ENCODE measurements at places on chromosomes 13 and 19. TPM values are rescaled to one million over a fixed set of nuclear protein-coding genes. Genes with fewer than 3 reads are reported as not detected.

Gene KIR3DL2
- total RNA-seq, result not detected

Gene ZNF665
- total RNA-seq, result 1.5 TPM

DNA sequence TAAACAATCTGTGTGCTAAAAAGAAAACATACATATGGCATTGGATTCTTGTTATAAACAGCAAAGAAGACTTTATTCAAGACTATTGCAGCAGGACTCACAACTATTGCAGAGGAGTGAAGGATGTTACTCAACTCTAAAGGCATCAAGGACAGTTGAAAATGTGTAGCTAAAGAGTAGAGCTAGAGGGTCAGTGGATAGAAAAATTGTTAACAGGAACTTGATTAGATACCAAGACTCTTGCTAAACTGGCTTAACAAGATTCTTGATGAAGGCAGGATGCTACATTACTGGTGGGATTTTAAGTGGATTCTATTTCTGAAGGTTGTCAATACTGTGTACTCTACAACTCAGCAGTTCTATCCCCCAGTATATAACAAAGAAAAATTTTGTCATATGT lies 1183.3 kb downstream of the SLITRK1 start:
- H3K27me3 ChIP-seq, result no peaks in the 10 kb centered on the region
- DNase-seq, result no peak
- no peak overlapping the region for H3K27ac ChIP-seq
- no peaks in the 10 kb centered on the region for H3K36me3 ChIP-seq
- no peaks in the 10 kb centered on the region for H3K4me1 ChIP-seq

DNA sequence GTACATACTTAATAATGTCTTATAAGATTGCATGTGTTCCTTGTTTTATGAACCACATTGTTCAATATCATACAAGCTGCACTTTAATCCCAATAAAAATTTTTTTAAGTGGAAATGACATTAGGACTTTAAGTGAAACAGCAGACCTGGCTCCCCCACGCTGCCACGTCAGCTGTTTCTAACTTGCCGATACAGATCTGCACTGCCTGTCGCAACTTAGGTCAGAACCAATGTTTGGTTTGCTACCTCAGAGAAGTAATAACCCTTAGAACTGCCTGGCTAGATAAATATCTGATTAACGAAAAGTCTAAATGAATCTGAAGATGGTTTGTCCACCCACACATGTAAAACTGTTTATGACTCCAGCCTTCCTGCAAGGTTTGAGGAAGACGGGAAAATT lies 327.5 kb upstream of the DACH1 start:
- no peak for DNase-seq
- H3K27ac ChIP-seq, result no peak overlapping the region
- H3K36me3 ChIP-seq, result no peaks in the 10 kb centered on the region
- no peaks in the 10 kb centered on the region for H3K27me3 ChIP-seq
- H3K4me1 ChIP-seq, result no peaks in the 10 kb centered on the region
- H3K4me3 ChIP-seq, result no peak overlapping the region

DNA sequence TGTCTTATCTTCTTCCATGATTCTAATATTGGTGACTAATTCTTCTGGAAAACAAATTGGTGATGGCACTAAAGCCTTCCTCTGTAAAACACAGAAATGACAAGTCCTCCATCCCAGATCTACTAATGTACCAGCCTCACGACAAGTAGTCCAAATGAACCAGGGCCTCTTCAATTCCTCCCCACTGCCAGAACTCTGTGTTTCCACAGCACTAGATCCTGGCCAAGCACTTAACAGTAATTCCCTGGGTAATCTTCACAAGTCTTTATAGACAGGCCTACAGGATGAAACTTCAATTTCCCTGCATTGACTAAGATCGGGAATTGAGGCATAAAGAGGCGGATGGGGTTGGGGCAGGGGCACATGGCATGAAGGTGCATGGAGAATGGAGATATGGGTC lies 52.7 kb downstream of the SIAH3 start:
- no peak for DNase-seq
- no peaks in the 10 kb centered on the region for H3K36me3 ChIP-seq
- H3K27ac ChIP-seq, result no peak overlapping the region

DNA sequence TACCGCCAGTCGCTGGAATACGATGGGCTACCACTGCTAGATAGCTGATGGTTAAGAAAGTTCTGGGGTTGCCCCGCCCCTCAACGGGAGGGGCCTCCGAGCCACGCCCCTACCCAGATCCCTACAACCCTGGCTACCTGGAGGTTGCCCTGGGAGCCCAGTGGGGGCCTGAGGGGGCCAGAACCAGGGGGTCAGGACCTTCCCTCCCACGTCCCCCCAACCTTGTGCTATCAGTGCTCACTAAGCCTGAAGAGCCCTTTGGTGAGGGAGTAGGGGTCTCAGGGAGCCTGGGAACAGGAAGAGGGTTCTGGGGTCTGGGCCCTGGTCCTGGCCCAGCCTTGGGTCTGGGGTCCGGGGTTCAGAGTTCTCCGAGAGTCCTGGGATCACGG lies 8.9 kb downstream of the OCEL1 start:
- no peak for DNase-seq
- peaks cover 32% of the 10 kb centered on the region for H3K36me3 ChIP-seq
- H3K27me3 ChIP-seq, result no peaks in the 10 kb centered on the region
- peaks cover 17% of the 10 kb centered on the region for H3K4me1 ChIP-seq
- peak overlapping the region; percentile 74 for H3K4me3 ChIP-seq

DNA sequence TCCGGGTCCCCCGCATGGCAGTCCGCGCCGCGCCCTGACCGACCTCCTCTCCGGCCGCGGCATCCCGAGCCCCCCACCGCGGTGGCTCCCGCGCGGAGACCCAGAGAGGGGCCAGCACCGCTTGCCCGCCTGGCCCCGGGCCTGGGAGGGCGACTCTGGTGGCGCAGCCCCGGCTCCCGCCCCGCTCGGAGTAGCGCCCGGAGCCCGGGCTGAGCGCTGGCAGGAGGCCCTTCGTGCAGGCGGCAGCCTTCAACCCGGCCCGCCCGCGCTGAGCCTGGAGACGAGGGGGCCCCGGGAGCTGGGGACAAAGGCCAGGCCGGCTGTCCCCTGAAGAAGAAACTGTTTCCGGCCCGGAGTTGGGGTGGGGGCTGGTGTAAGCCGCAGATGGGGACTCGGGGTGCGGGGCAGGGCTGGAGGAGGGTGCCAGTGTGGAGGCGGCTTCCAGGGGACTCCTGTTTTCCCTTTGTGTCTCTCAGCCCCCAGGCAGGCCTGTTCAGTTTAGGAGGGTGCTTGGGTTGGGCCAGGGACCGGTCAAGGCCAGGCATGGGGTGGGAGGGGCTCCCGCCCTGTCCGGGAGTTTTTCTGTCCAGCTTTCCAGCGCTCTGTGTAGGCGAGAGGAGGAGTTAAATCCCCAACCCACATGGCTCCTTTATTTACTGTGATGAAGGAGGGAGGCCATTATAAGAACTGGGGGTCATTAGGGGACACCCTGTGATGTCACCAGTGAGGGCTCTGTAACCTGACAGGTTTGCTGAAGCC lies 935 bp downstream of the LRP3 start:
- peaks cover 5% of the 10 kb centered on the region for H3K36me3 ChIP-seq
- H3K4me1 ChIP-seq, result peaks cover 5% of the 10 kb centered on the region
- no peak for DNase-seq
- peak overlapping the region; percentile 44 for H3K4me3 ChIP-seq
- H3K27me3 ChIP-seq, result no peaks in the 10 kb centered on the region

GRCh38 chr19:53828531-53828930 lies 4.4 kb upstream of the NLRP12 start:
- no peaks in the 10 kb centered on the region for H3K36me3 ChIP-seq
- H3K4me3 ChIP-seq, result no peak overlapping the region
- DNase-seq, result no peak
- no peaks in the 10 kb centered on the region for H3K27me3 ChIP-seq
- no peaks in the 10 kb centered on the region for H3K4me1 ChIP-seq
- no peak overlapping the region for H3K27ac ChIP-seq

DNA sequence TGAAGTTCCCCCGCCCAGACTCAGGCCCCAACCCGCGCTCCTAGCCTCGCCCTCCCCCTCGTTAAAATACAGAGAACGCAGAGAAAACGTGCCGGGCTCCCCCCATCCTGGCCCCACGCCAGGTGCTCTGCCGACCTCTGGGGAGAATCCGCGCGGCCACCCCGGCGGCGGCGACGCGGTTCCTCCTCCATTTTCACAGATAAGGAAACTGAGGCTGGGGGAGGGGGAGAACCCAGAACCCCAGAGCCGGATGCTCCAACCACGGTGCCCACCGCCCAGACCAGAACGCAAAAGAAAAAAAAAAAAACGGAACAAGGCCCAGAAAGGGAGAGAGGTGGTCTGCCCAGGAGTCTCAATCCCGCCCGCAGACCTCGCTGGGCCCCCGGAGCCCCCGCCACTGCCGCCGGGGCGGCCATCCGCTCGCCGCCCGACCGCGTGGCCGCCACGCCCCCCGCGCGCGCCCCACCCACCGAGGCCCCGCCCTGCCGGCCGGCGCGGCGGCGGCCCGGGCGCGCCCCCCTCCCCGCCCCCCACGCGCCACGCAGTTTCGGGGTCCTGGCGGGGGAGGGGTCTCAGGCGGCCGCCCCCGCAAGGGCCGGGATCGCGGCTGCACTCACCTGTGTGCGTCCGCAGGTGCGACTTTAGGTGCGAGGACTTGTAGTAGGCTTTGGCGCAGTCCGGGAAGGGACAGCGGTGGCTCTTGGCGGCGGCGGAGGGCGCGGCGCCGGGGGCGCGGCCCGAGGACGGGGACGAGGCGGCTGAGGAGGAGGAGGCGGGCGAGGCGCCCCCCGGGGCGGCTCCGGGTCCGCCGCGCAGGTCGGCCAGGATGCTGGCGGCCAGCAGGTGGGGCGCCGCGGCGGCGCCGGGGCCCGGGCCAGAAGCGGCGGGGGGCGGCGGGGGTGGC lies 703 bp downstream of the KLF16 start:
- H3K36me3 ChIP-seq, result no peaks in the 10 kb centered on the region
- H3K27me3 ChIP-seq, result no peaks in the 10 kb centered on the region
- no peak for DNase-seq
- H3K27ac ChIP-seq, result peak overlapping the region; percentile 81

DNA sequence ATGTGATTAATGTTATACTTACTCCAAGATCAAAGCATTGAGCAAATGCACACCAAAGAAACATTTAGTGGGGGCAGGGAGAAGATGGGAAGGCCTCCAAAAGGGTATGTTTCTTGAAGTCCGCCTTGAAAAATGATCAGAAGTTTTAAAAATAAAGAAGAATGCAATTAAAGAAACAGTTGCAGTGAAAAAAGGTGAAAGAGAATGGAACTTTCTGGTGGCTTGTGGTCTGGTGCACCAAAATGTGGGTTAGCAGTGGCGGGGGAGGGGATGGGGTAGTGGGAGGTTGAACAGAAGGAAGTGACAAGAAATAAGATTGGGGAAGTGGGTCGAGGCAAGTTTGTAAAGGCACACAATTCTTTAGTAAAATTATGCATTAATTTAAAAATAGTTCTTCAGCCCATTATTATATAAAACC lies 2.5 kb downstream of the LCP1 start:
- no peak overlapping the region for H3K27ac ChIP-seq
- no peaks in the 10 kb centered on the region for H3K4me1 ChIP-seq
- no peaks in the 10 kb centered on the region for H3K27me3 ChIP-seq
- H3K4me3 ChIP-seq, result no peak overlapping the region
- DNase-seq, result peak; percentile 61

Measured in heart left ventricle (tissue), 16 donors.